ENCODE measurements at places on chromosomes 11 and 22. TPM values are rescaled to one million over a fixed set of nuclear protein-coding genes. Genes with fewer than 3 reads are reported as not detected.

- DNase-seq, result no peak
These were observed 190.4 kb downstream of the MN1 start for GRCh38 chr22:27610863-27611786.

DNA sequence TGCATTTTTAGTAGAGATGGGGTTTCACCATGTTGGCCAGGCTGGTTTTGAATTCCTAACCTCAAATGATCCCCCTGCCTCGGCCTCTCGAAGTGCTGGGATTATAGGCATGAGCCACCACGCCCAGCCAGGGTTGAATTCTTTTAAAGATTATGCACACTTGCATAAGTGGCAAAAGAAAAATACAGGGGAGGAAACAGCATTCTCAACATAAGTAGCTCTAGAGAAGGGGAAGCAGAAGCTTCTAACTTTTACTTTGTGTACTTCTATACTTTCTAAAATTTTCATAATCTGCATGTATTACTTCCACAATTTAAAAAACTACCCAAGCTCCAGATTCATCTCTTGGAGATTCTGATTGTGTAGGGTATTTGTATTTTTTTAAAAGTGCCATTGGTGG is 108.0 kb downstream of the SLC1A2 start:
- DNase-seq, result no peak

GRCh38 chr11:116700586-116701220 is 72.1 kb downstream of the BUD13 start:
- no peak for DNase-seq

Gene JAM3
- 11.3 TPM for total RNA-seq

Gene CRYBB2
- not detected for total RNA-seq

GRCh38 chr11:7559398-7560283 is 45.8 kb downstream of the PPFIBP2 start:
- DNase-seq, result no peak

Gene TRPC6
- 9.6 TPM for total RNA-seq

Gene TSGA10IP
- not detected for total RNA-seq

DNA sequence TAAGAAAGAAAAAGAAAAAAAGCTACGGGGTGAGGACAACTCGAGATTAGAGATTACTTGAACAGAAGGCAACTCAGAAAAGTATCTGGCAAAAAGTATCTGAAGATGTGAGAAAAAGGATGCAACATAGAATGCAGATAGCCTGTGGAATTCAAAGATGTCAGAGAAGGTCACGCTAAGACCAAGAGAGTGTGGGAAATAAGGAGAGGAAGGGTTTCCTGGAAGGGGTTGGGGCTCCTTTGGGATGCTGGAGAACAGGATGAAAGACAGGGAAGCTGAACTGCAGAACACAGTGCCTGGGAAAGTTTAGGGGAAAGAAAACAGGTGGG is 1.2 kb downstream of the GUCY1A2 start:
- DNase-seq, result no peak

- no peak for DNase-seq
These were observed 7.1 kb upstream of the TAB1 start for GRCh38 chr22:39392341-39392948.

DNA sequence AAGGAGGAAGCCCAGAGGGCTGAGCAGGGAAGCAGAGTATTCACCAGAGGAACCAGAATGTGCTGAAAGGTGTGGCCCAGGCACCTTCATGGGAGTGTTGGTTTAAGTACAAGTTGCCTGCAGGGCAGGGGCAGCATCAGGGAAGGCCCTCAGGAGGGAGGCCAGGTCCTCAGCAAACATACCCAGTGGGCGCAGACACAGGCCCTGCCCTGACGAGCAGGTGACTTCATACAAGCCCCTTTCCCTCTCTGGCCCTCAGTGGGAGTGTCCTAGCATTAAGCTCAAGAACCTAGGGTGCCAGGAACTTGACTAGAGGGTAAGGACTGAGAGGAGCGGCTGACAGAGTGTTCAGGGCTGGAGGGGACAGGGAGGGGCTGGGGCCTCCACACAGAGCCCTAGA is 7.5 kb upstream of the CASTOR1 start:
- DNase-seq, result no peak

DNA sequence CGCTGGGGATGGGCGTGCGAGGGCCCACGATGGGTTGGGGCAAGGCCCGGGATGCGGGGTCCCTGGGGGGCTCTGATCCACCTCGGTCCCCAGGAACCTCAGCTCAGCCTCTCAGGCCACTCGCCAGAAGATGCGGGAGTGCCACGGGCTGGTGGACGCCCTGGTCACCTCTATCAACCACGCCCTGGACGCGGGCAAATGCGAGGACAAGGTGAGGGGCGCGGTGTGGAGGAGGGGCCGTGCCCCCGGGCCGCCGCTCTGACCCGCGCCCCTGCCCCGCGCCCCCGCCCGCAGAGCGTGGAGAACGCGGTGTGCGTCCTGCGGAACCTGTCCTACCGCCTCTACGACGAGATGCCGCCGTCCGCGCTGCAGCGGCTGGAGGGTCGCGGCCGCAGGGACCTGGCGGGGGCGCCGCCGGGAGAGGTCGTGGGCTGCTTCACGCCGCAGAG is 6.3 kb downstream of the PKP3 start:
- no peak for DNase-seq

- DNase-seq, result no peak
These were observed at the start of gene MS4A7 for GRCh38 chr11:60378354-60378753. Gene MS4A7 (plus strand): TSS chr11:60378532. CDS start chr11:60383142, 4,610 bp downstream.

Gene SC5D
- 21.7 TPM for total RNA-seq

- peak; percentile 65 for DNase-seq
These were observed 64.7 kb upstream of the ASPHD2 start for GRCh38 chr22:26364066-26365015.

Gene ZP1
- not detected for total RNA-seq

DNA sequence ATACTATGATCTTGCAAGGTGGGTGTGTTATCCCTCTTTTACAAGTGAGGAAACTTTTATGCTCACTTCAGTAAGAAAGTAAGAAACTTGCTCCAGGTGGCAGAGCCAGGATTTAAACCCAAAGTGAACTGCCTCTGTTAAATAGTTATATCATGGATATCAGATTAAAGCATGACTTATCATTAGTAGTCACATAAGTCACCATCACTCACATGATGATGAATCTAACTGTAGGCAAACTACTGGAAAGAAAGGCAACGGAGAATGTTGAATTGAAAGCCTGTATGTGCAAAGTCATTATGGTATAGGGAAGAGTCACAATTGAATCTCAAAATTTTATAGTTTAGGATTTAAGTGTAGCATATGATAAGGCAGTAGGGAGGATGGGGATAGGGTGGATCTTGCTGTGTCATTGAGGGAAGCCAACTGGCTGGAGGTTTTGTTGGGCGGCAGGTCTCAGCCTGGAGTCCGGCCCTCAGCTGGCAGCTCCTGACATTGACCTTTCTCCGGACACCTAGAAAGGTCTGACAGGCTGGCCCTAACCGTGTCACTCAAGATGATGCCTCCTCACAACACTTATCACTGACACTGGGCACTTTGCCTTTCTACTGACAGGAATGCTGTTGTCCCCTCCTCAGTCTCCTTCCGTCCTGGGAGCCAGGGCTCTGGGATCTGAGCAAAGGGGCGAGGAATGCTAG is 98.3 kb downstream of the EMSY start:
- no peak for DNase-seq

DNA sequence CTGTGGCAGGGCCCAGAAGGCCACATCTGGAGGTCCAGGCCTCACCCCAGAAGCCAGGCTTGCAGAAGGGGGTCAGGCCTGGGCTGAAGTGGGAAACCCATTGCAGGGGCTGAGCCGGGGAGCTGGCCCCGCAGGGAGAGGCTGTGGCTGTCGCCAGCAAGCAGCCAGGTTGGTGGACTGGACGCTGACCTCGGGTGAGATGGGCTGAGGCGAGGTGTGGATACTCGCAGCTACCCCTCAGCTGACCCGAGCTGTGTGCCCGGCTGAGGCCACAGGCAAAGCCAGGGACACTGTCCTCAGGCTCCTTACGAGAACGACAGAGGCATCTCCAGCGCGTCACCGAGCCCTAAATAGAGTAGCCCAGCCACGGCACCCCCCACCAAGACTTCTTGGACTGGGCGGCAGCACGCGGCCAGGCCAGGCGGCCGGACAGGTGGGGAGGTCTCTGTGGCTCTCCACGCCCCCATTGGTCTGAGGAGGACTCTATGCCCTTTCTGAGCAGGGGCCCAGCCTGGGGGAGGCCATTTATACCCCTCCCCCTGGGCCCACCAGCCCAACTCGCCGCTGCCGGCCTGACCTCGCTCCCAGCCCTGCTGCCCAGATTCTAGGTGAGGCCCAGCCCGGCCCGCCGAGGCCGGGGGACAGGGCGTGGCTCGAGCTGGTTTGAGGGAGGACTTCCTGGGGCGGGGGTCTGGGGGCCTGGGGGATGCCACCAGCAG is at the start of gene TNNI2:
Gene TNNI2, plus strand, starts transcription at position 556 of the 719 bp plus-strand sequence. CDS start 716 bp downstream, outside the sequence.
- no peak for DNase-seq

GRCh38 chr11:46293066-46293465 is 15.6 kb downstream of the CREB3L1 start:
- no peak for DNase-seq

DNA sequence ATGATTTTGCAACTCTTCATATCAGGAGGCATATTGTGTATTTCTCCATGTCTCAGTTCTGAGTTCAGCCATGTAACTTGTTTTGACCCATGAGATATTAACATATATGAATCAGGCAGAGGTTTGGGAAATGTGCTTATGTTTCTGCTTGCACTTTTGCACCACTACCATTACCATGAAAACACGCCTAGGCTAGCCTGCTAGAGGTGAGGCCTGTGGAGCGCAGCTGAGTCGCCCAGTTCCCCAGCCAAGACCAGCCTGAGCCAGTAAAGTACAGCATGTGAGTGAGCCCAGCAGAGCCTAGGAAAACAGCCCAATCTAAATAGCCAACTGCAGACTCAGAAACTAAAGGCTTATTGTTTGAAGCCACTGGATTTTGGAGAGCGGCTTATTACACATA is 18.4 kb upstream of the MYOD1 start:
- DNase-seq, result no peak

- no peak for DNase-seq
These were observed 9.0 kb upstream of the PCF11 start for GRCh38 chr11:83147895-83148294.

Gene SCUBE2
- total RNA-seq, result not detected

DNA sequence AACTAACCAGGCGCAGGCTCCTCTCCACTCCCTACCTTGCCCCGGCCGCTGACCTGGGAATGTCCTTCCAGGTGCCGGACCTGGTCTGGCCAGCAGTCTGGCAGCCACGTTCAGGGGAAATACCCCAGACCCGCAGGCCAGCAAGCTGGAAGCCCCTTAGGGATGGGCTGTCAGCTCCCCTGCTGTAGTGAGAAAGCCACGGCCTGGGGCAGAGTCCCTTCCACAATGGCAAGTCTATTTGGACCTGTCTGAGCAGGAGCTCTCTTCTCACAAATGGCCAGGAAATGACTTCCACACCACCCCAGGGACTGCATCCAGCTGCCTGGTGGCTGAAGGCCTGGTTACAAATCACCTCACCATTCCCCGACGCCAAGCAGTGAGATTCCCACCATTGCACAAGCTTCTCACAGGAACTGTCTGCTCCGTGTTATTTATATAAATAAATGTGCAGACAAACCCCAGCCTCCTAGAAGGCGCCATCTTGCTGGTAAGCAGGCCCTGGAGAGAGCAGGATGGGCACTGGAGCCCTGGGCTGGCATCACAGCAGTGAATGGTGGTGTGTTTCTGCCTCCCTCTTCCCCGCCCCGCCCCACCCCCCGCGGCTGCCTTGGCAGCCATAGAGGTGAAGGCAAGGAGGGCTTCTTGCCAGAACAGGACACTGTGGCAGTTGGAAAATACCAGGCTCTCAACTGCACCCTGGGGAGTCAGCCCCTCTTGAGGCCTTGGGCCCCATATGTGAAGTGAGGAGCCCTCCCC is 23.7 kb downstream of the RSPH14 start:
- DNase-seq, result no peak

- DNase-seq, result peak; percentile 20
These were observed 2.9 kb upstream of the SVIP start for GRCh38 chr11:22832315-22833015.

DNA sequence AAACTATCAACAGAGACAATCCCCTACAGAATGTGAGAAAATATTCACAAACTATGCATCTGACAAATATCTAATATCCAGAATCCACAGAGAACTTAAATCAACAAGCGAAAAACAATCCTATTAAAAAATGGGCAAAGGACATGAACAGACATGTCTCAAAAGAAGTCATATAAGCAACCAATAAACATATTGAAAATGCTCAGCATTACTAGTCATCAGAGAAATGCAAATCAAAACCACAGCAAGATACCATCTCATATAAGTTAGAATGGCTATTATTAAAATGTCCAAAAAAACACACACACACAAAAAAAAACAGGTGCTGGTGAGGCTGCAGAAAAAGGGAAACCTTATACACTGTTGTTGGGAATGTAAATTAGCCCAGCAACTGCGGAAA is 8.3 kb upstream of the OR52E8 start:
- no peak for DNase-seq

GRCh38 chr11:28338371-28338770 is 230.2 kb downstream of the METTL15 start:
- DNase-seq, result no peak

Gene MAP6
- 0.05 TPM for total RNA-seq

- DNase-seq, result no peak
These were observed 9.5 kb downstream of the KCTD17 start for GRCh38 chr22:37060801-37061610.

Gene RAB39A
- total RNA-seq, result not detected

DNA sequence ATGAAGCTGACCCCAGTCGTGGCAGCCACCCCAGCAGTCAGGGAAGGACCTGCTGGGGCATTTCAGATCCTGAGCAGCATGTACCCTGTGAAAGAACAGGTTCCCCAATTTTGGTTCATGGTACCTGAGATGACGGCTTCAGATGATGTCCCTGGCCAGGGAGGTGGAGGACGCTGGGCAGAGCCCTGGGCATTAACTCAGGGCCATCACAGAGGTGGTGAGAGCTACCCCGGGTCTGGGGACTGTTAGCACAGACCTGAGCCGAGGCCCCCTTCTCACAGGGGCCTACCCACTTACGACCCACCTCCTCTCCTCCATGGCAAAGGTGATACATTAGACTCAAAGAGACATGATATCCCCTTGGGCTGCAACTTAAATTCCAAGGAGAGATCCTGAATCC is 68.1 kb downstream of the CDKN1C start:
- DNase-seq, result no peak

GRCh38 chr22:25497181-25497641 is 67.3 kb upstream of the GRK3 start:
- no peak for DNase-seq

GRCh38 chr11:103870821-103871309 is 165.6 kb upstream of the DDI1 start:
- DNase-seq, result no peak

DNA sequence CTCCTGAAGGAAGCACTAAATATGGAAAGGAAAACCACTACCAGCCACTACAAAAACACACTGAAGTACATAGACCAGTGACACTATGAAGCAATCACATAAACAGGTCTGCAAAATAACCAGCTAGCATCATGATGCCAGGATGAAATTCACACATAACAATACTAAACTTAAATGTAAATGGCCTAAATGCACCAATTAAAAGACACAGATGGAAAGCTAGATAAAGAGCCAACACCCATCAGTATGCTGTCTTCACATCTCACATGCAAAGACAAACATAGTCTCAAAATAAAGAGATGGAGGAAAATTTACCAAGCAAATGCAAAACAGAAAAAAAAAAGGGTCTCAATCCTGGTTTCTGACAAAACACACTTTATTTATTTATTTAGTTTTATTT is 171.7 kb downstream of the TTC28 start:
- no peak for DNase-seq

All from NCI-H460 (cell line).